Inflammatory macrophage treated with lipopolysaccharide for 1 hour (primary cell): ENCODE measurements at places on chromosomes 5 and 9.

DNA sequence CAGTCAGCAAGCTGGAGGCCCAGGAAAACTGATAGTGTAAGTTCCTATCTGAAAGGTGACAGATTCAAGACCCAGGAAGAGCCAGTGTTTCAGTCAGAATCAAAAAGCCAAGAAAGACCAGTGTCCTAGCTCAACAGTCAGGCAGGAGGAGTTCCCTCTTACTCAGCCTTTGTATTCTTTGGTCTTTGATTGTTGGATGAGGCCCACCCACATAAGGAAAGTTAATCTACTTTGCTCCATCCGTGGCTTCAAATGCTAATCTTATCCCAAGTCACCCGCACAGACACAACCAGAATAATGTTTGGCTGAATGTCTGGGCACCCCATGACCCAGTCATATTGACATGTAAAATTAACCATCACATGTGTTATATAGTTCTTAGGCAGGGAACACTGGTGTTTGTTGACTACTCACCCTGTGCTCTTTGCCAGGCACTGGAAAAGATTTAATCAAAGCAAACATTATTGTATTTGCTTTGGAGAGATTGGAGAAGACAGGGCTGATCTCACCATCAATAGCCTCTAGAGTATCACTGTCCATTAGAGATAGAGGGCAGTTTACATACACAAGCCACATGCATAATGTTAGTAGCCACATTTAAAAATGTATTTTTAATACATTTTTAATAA is 96.3 kb upstream of the KCNN2 start:
- no peak for DNase-seq

DNA sequence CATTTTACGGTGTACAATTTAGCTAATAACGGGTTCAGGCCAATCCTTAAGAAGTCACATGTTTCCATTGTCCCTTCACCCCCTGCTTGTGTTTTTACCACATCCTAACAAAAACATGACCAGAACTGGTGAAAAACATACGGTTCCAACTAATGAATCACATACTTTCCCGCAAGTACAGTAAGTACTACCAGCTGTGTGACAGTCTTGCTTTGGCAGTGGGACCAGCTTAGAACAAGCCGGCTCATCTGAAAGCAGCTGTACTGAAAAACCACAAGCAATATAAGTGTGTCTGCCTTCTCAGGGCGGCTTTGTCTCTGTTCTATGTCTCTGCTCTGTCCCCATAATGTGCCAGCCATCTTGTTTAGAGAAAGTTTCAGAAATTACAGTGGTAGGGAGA is 242.5 kb downstream of the BNC2 start:
- no peak for DNase-seq

DNA sequence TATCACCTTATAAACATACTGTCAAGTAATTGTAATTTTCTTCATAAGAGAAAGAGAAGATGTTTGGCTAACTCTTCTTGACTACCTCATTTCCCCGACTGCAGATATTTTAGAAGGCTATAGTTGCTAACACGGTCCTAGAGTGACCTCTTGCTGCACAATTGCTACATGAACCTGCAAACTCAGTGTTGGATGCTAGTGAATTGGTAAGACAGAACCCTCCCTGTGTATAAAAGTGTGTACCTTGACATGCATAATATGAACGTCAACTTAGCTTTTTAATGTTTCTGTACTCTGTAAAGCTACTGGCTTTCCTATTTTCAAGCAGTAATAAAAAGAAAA is 46.7 kb upstream of the CER1 start:
- no peak for DNase-seq

DNA sequence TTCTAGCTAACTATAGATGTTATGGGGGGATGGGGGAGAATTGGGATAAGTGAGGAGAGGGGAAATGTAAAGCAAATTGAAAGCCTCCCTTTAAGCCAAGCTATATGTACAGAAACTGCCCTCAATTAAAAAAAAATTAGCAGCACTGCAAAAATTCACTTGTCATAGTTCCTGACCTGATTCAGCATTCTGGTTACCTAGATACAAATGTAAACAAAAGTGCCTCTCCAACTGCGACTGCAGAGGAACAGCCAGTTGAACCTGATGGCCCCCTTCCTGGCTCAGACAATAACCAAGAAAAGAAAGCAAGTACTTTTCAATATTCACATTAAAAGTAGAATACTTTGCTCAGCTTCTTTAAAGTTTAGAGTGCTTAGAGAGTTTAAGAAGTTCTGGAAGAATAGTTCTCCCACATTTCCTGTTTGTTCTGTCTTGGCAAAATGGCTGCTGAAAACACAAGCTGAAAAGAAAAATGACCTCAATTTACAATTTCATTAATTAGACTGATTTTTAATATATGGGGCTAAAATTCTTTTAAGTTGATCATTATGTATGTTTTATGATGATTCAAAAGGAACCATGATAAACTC is 1.5 kb downstream of the FAM81B start:
- DNase-seq: no peak

DNA sequence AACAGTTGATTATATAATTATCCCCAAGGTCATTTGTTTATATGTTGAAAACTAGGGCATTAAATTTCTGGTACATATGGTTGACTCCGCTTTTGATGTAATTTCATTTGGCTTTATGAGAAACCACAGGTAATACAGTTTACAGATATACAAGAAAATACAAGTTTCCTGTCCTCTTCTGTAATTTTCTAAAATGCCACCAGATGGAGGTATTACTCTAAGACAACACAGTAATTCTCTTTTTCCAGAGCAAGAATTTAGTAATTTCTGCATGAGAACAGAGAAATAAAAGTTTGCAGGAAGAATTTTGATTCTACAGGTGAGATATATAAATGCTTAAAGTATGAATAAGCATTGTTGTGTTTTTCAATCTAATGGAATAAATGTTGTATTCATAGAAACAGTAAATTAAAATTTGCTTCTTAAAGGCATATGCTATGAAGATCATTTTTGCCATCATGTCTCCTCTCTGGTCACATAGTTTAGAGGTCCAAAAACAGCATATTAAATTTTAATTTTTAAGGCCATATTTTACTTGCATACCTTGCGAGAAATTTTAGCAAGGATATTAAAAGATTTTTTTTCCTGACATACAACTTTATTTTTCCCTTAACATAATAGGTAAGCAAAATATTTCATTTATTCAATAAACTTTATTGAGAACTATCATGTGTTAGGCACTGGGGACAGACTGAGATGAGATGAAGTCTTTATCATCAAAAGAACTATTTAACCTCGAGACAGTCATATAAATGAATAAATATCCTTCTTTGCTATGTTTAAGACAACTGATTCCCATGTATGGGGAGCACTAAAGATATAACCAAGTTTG is 22.7 kb downstream of the CHD1 start:
- peak; percentile 39 for DNase-seq

GRCh38 chr9:63859475-63860215 is 1425.4 kb downstream of the FOXD4L5 start:
- DNase-seq: no peak

GRCh38 chr9:134205672-134206310 is 41.4 kb upstream of the RNU6ATAC start:
- DNase-seq: no peak

DNA sequence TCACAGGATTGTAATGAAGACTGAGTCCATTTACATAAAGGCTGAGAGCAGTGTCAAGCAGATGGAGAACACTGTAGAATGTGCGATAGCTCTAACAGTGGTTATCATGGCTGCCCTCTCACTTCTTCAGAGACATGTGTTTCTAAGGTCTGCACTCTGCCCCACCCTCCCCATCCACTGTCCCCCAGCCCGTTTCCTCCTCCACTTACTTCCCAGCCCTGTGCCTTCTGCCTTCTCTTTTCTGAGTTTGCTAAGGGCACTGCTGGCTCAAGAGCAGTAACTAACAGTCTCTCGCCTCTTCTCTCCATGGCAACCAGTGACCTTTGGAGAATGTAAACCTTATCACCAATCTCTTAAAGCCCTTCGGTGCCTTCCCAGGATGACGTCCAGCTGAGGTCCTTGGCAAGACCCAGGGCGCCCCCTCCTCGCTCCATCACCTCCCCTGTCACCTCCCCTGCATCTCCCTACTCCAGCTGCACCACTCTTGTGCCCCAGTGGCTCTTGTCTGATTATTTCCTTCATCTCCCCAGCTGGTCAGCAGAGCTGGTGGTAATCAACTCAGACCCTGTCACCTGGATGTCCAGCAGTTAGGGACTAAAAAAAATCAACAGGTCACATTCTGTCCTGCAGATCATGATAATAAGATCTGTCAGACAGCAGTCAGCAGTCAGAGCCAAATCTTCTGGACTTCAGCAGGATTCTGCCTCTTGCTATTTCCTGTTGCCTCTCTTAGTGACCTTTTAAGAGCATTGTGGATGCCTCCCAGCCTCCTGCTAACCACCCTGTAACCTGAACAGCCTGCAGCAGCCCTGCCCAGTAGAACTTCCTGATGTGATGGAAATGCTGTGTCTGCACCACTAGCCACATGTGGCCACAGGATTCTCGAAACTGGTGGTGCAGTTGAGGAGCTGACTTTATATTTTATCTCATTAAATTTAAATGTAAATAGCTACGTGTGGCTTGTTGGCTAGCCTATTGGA is 9.0 kb downstream of the FXN start:
- no peak for DNase-seq

DNA sequence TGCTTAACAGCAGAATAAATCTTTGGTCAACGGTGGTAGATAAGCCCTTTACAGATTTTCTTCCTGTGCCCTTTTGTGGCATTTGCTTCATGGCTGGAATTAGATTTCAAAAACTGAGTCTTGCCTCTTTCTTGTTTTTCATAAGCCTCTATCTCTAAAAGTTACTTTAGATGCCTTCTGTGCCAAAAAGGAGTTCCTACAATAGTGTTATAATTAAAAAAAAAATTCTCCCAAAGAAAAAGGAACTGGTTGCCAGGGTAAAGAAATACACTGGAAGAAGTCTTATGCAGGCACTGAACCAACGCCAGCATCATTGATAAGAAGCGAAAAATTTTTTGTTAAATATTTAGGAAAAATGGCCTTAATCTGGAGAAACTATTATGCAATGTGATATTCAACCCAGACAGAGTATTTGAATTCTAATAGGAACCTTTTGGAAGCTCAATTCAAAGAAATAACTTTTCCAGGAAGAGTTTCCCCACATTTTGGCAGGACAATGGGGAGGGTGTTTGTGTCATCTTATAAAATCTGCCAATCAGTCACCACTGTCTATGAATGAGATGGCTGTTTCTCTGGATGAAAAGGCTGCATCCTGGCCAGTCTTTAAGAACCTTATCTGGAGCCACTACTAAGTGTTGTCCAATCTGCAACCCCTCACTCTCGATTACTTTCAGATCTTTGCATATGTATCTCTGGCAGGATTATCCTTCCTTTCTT is 608.1 kb downstream of the PDE4D start:
- no peak for DNase-seq

- DNase-seq: no peak
Observed at GRCh38 chr9:35341585-35341984, 148.3 kb upstream of the RUSC2 start.

- no peak for DNase-seq
Observed at GRCh38 chr5:154228696-154229095, 38.2 kb downstream of the GALNT10 start.

- DNase-seq: no peak
Observed at GRCh38 chr9:68418259-68418845, 61.9 kb downstream of the PGM5 start.

GRCh38 chr5:89302102-89302891 is 419.3 kb upstream of the MEF2C start:
- DNase-seq: peak; percentile 48

GRCh38 chr5:104198156-104198555 is 635.6 kb upstream of the NUDT12 start:
- DNase-seq: no peak

GRCh38 chr5:93721511-93721910 is 19.9 kb downstream of the POU5F2 start:
- no peak for DNase-seq

GRCh38 chr9:35912791-35913400 is 3.6 kb downstream of the SPAAR start:
- no peak for DNase-seq

DNA sequence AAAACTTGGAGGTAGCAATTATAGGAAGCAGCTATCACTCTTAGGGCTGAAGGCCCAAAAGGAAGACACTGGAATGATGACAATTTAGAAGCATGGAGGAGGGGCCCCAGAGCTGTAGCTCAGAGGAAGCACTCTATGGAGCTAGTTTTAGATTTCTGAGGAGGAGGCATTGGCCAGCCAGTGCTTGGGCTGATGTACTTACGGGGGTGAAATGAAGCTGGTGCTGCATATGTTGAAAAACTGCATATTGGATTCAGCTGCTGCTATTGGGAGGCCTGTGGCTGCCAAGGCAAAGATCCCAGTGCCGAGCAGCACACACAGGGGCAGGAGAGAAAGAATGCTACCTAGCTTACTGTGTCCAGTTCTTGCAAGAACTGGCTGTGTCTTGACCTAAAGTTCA is 53.9 kb upstream of the HMHB1 start:
- no peak for DNase-seq

GRCh38 chr9:100063185-100063584 is 35.6 kb downstream of the ERP44 start:
- DNase-seq: no peak

- no peak for DNase-seq
Observed at GRCh38 chr9:108286638-108287206, 569.1 kb downstream of the ACTL7B start.

DNA sequence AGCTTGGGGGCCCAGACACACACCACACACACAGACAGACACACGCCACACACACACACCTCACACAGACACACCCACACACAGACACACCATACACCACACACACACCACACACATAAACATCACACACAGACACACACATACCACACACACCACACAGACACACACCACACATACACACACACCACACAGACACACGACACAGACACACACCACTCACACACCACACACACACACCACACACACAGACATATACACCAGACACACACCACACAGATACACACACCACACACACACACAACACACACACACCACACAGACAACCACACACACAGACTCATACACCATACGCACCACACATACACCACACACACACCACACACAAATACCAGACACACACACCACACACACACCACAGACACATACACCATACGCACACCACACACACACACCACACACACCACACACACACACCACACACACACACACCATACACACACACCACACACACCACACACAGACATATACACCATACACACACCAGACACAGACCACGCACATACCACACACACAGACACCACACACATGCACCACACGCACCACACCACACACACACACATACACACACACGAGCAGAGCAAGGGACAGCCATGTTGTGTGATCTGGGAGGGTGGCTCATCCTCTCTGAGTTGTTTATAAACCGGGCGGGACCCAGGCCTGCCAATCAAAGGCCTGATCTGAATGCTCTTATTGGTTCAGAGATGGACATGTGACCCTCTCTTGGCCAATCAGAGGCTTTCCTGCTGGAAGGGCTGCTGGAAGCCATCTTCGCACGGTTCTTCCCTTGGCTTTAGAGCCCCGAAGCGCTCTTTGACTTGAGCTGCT is 148.3 kb downstream of the GAPVD1 start:
- peak; percentile 51 for DNase-seq

GRCh38 chr9:118522093-118523028 is 818.2 kb downstream of the TLR4 start:
- DNase-seq: peak; percentile 36

DNA sequence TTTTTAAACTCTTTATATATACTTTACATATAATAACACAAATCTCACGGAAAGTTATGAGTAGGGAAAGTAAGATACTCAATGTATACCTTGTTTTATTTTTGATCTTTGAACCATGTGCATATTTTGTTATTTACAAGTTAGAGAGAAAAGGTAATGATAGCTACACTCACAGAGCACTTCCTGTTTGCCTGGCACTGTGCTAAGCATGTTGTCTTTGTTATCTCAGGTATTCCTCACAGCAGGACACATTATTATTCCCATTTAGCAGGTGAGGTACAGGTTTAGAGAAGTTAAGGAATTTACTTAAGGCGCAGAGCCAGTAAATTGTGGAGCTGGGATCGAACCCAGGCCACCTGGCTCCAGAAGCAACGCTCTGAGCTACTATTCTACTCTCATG is 3.0 kb downstream of the C9 start:
- no peak for DNase-seq
